ENCODE measurements at places on chromosomes 6 and 20.
A peak's percentile ranks its signal among the peaks of the same experiment; 100 is the strongest.

- DNase-seq = no peak
Observed at GRCh38 chr20:46328200-46328882, 20.0 kb upstream of the CDH22 start.

- no peak for DNase-seq
Observed at GRCh38 chr20:59246691-59247400, 53.6 kb upstream of the EDN3 start.

DNA sequence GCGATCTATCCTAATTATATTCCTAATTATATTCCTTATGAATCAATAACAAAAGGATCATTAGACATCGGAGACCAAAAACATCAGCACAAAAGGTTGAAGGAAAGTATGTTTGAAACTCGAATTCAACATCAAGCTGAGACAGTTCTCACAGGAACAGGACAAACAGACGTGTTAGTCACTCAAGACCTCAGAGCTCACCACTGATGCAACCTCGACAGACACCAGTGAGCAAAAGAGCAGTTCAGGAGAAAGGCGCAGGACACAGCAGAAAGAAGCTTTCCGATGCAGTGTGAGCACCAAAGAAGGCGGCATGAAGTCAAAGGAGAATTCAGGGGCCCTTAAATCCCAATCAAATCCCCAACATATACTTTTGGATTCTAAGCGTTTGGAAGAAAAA lies 6.3 kb upstream of the RAMACL start:
- no peak for DNase-seq

GRCh38 chr6:2948228-2949025 lies 22.9 kb downstream of the SERPINB6 start:
- DNase-seq = no peak

DNA sequence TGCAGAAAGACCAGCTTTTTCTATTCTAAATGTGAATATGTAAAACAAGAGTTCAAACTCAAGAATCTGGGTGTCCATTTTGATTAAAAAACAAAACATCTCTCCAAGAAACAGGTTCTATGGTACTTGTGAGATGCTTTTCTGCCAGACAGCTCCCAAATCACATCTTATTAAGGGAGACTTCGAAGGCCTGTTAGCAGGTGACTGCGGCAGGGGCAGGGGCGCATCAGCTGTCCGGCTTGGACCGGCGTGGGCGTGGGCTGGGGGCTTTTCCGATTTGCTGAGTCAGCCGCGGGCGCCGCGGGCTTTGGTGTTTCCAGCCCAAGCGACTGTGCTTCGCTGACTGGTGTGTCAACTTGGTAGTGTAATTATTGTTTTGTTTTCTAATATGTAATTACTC lies 32.6 kb downstream of the TFAP2A start:
- no peak for DNase-seq

DNA sequence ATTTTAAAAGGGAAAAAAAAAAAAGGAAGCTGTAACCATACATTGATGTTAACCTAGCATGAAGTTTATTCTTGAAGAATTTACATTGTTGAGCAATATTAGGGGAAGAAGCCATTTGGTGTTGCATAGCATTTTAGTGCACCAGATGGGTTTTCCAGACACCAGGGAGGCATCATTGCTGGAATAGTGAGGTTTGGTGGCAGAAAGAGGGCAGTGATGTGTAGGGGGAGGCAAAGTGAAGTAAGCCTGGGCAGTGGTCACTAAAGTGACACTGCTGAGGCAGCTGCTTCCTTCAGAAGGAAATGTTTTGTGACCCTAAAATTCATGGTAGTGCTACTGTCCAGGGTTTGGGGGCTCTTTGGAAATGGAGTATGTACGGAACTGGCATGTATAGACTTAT lies 2.6 kb downstream of the TOMM6 start:
- DNase-seq = no peak

DNA sequence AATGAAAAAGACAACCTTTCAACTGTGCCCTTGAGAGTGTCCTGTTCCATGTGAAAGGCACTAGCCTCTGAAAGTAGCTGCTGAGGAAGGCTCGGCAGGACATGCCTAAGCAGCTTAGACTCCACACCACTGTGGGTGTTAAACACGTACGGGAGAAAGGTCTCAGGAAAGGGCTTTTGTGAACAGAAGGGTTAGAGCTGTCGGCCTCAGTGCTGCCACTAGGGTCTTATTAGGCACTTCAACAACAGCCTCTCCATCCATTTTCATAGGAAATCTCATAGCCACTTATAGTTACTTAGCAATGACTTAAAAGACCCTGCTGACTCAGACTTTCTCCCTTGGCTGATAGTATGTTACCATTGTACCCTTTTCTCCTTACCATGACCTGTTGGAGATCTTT lies 662.8 kb downstream of the TBC1D32 start:
- no peak for DNase-seq

- no peak for DNase-seq
Observed at GRCh38 chr6:170045563-170045960, 245.3 kb downstream of the DLL1 start.

- DNase-seq = no peak
Observed at GRCh38 chr6:26215585-26216358, 128.5 kb downstream of the HFE start.

- no peak for DNase-seq
Observed at GRCh38 chr6:100612094-100612493, 147.4 kb upstream of the SIM1 start.

- no peak for DNase-seq
Observed at GRCh38 chr20:18524646-18525045, 16.9 kb downstream of the SEC23B start.

- peak; percentile 79 for DNase-seq
Observed at GRCh38 chr6:42166444-42167141, 6.6 kb upstream of the GUCA1A start.

DNA sequence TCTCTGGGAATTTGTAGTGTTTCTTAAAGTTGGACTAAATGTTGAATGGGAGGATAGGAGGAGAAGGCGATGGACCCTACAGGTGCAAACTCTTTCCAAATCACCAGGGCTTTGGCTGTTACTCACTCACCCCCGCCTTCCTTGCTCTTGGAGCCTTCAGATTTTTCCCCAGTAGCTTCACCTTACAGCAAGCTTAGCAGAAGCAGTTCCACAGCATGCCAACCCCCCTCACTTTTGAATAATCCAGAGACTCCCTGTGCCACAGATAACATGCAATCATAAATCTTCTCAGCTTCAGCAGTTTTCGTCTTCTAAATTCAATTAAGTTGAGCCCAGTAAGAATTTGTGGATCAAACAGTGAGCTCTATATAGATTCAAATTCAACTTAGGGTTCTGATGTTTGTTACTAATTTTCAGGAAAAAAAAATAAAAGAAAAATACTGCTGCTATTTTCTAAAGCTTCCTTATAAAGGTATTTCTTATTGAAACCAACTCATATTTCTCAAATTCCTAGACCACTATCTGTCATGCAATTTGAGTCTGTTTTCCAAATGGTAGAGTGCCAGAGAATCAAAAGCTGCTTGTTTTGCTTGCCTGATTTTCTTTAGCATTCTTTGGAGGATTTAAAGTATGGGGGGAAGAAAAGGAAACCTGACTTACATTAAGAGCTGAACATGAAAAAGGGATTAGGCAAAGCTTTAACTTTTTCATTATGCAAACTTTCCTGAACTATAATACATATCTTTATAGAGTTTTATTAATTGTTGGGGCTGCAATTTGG lies 166.4 kb downstream of the EYA4 start:
- DNase-seq = no peak

DNA sequence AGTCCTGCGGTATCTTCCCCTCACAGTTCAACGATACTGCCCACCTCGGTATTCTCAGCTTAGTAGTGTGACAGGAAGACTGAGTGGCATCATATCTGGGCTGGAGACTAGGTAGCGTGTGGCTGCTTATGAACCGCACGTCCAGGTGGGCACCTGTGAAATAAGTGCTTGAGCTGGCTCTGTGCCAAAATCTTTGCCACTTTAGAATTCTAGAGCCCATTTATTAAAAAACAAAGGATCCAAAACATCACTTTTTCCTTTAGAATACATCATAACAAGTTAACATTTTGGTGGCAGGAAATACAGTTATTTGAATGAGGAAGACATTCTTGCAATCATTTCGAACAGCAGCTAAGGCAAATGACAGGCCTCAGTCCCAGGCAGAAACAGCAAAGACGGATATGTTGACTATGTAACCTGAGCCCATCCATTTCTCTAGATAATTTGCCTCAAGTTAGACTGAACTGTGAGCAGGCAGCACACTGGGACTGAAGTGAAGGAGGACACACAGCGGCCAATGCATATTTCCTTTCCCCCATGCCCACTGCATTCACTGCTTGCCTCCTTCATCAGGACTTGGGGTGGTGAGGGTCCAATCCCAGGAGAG lies 136.6 kb downstream of the GMDS start:
- no peak for DNase-seq

DNA sequence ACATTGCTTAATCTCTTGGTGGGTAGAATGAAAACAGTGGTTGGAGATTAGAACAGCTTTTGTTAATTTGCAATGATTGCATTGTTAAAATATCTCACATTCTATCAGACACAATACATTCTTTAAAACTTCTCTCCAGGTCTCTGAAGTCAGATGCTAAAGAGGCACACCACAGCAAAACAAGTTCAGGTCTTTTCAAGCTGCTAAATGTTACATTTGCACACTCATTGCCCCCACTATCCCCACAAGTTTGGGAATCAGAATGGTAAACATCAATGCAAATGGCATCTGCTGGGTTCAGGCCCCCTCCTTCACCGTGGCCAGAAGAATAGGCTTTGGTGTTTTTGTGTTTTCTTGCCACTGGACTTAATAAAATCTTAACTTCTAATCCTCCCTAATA lies 10.1 kb upstream of the HAO1 start:
- DNase-seq = no peak

DNA sequence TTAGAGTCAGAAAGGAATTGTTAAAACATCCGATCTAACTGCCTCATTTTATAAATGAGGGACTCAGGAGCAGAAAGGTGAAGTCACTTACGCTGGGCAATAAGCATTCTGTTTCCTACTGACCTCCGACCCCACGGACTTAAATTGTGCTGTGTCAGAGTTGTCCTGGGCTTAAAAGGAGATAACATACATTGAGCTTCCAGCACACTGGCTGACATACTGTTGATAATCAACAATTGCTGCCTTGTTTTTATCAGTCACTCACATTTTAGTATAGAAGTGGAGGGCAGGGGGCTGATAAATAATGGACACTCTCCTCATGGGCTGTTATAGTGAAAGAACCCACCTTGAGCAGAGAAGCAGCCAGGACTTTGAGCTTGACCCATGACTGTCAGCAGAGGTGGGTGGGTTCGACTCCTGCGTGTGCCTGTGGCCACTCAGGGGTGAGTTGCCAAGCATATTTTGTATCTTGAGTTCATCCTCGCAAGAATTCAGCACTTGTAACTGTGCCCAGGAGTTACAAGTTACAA lies 166.5 kb upstream of the JARID2 start:
- no peak for DNase-seq

GRCh38 chr6:10413850-10414738 lies 780 bp downstream of the TFAP2A start:
- DNase-seq = no peak

- no peak for DNase-seq
Observed at GRCh38 chr6:139748353-139749146, 374.1 kb upstream of the CITED2 start.

DNA sequence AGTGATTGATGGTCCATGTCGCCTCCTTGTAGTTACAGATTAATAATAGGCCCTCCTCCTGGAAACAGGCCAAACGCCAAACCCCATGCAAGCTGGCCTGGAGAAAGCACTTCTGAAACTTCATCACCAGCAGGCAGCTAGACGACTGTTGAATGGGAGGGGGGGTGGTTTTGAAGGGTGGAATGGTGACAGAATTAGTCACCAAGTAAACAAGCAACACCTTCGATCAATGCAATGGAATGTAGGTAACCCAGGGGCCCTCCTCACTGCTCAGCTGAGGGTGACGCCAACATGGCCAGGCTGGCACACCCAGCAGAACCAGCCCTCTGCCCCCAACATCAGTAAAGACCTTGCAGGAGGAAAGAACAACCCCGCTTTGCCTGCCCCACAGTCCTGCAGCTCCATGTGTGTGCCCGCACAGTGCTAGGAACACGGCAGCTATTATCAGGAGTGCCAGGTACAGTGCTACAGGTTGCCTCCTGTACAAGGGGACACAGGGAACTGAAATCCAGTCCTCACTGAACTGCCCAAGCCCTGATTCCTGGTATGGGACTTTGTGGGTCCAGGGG lies 2.7 kb downstream of the BCAS1 start:
- DNase-seq = no peak

DNA sequence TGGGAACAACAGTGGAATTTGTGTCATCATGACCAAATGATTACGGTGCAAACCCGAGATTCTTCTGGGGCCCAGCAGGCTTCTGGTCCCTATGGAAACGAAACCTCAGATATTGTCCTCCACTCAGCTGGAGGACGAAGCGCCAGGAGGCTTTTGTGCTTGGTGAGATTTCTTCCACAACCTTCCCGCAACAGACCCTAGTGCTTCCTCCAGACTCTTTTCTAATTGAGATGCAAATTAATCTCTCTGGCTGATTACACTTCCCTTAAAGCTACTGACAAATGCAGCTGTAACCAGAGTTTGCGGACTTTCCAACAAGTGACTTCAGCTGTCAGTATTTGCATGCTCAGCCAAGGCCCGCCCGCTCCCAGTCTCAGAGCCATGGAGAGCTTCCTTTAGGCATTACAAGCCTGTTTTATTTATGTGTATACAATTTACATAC lies 96.0 kb downstream of the INSM1 start:
- no peak for DNase-seq

- DNase-seq = no peak
Observed at GRCh38 chr20:39109933-39110818, 148.0 kb downstream of the DHX35 start.

DNA sequence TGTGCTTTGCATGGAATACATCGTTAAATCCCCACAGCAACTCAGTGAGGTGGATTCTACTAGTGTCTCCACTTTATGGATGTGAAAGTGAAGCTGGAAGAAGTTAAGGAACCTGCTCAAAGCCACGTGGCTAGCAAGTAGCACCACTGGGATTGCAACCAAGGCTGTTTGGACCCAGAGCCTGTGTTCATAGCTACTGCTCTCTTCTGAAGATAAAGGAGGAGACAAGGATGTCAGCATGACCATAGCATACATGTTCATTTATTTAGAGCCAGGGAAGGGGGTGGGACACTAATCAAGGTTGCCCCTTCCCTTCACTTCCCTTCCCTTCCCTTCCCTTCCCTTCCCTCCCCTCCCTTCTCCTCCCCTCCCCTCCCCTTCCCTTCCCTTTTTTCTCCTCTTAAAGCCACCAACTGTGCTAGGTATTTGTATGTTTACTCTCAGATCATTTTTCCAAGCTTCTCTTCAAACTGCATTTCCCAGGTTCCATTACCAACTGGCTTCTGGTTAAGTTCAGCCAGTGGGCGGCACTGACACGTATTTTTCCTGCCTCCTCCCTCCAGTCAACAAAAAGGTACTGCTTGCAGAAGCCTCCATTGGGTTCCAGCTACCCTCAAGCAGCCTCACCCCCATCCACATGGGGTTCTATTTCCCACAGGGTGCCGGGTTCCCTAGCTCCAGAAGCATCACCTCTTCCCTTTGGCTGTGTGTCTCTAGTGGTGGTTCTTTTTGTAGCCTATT lies 134.9 kb downstream of the BCAS1 start:
- DNase-seq = no peak

Measured in CD4-positive, alpha-beta T cell treated with Interleukin-2 at 100 ng/mL for 4 hours (primary cell).